ENCODE measurements at places on chromosomes 16 and 17.

DNA sequence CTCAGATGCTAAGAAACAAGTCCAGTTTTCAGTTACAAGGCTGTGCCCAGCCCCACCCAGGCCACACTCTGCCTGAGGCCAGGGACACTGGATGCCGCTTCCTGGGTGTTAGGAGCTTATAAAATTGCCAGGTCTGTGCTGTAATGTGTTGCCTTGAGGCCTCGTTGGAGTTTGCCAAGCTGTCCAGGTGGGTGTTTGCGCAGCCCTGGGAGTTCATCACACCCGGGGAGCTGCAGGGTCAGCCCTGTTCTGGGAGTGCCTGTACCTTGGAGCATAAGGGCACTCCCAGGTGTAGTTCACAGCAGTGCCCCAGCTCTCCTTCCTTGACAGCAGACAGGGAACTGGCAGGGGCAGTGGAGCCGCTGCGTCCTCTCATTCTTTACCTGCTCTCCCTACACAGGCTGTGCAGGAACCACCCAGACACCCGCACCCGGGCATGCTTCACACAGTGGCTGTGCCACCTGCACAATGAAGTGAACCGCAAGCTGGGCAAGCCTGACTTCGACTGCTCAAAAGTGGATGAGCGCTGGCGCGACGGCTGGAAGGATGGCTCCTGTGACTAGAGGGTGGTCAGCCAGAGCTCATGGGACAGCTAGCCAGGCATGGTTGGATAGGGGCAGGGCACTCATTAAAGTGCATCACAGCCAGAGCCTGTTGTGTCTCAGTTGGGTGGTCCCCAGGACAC is 1.6 kb downstream of the GFER start:
- DNase-seq = no peak

DNA sequence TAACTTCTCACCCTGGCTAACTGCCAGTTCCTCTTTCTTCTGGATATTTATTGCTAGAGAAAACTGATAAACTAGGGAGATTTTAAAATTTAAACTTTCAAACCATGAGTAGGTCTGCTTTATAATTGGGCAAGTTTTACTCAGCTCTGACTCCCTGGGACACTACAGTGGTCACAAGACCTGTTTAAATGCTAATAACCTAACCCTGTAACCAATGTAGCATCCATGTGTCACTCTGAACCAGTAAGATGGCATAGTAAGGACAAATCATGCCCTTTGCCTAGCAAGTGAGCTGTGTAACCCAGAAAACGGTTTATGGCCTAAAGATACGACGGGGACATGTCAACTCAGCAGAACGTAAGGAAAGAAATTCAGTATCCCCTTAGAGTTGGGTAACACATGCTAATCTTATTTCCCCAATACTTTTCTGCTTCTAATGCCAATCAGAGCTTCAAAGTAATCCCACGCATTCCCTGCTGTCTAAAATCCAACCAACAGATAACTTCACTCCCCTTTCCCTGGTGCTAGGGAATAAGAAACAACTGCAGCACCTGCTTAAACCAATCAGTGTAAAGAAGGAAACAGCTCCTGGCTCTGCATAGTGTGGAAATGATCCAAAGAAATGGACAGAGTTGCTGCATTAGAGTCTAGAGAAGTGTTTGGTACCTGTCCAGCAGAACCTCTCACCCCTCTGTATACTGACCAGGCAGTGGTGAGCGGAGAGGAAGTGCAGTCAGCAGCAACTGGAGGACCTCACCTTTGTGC is 85.7 kb downstream of the NCOR1 start:
- DNase-seq = no peak

DNA sequence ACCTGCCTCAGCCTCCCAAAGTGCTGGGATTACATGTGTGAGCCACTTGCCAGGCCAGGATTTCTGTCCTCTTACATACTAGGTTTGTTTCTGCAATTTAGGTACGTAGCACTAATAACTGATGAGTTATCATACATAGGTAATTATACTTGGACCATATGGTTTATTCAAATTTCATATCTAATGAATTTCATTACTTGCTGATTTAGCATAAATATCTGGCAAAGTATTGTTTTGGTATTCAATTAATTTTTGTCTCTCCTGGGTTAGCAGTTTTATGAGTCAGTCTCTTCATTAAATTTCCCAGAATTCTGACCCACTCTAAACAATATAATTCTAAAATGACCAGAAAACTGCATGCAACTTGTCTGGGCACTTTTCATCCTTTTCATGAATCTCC is 2146.5 kb downstream of the TP53TG3F start:
- DNase-seq = no peak

GRCh38 chr17:64174686-64175456 is 44.9 kb upstream of the ERN1 start:
- no peak for DNase-seq

GRCh38 chr16:77289331-77289809 is 90.2 kb downstream of the SYCE1L start:
- DNase-seq = no peak

DNA sequence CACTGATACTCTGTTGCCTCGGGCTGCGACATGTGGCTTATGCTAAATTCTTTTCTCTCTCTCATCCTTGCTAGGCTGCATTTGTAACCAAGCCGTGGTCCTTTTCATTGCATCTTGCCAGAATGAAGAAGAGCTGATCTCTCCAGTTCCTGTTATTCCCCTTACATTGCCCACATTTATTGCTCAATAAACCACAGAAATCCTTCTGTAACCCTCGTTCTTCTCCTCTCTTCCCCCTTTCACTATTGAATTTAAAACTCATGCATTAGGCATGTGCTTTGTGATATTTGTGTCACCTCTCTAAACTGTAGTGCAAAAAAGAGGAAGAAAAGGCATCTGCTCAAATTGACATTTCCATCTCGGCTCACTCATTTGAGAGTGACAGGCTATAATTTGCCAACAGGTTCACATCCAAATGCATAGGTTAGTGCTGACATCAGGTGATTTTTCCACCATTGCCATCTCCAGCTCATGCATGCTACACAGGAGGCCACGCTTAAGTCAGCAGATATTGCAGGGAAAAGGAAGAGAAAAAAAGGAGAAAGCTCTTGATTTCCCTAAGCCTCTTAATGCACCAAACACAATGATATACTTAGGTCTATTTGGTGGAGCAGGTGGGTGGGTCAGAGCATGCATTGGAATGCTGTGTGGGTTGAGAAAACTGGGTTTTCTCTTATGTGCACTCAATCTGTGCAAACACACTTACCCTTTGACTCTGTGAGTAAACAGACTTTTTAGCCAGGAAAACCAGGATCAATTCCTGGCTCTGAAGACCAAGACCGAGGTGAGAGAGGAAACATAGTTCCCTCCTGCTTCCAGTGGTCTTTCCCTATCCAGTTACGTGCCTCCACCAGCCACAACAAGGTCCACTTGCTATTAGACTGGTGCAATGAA is 642.7 kb downstream of the HS3ST4 start:
- DNase-seq = no peak

GRCh38 chr17:80649672-80650330 is 105.2 kb downstream of the RPTOR start:
- DNase-seq = peak; percentile 77

GRCh38 chr17:79054200-79054960 is 20.2 kb upstream of the ENGASE start:
- DNase-seq = no peak

DNA sequence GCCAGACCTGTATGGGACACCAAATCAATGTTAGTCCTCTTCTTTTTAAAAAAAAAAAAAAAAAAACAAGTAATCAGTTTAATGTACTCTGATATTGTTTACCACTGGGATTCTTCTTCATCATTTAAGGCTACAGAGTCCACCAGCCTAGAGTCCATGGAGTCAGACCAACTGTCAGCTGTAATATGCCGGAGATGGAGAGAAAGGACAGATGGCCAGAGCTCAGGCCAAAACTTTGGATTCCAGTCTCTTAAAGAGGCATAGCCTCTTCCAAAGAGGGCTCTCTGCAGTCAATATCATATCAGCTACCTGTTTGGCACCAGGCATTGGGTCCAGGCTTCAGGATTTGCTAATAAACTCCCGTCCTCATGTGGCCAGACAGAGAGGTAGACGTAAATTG is 469.6 kb upstream of the HSBP1 start:
- no peak for DNase-seq

DNA sequence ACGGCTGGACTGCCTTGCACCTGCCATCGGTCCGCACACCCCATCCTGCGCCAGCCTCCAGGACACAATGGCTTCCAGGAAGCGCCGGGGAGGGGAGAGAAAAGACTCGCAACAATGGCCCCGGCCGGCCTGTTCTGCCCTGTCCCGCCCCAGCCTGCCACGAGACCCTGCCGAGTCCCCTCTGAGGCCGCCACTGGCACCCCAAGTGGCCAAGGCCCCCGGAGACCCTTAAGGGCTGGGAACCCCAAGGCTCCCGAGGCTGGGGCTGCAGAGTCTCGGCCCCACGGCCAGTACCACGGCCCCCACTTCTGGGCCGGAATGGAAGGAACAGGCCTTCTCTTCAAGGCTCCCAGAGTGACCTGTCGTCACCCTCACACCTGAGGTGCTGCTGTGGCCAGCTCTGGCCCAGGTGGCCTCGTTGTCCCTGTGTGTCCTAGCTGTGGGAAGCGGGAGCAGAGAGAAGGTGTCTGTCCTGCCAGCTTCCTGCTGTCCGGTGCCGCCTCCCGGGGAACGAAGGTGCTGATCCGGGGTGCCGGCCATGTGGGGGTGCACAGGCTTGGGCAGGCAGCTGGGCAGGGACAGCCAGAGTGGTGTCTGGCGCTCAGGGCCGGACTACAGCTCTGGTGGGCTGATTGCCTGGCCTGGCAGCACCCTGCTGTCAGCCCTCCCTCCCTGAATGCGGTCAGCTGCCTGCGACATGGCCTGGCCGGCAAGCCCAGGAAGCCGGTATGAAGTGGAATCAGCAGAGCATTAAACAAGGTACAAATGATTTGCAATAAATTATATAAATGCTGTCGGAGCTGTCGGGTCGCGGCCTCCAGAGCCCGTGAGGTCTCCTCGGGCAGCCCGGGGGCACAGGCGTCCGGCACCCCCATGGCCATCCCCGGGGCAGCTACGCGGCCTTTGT is 8.2 kb upstream of the CACNA1H start:
- no peak for DNase-seq

DNA sequence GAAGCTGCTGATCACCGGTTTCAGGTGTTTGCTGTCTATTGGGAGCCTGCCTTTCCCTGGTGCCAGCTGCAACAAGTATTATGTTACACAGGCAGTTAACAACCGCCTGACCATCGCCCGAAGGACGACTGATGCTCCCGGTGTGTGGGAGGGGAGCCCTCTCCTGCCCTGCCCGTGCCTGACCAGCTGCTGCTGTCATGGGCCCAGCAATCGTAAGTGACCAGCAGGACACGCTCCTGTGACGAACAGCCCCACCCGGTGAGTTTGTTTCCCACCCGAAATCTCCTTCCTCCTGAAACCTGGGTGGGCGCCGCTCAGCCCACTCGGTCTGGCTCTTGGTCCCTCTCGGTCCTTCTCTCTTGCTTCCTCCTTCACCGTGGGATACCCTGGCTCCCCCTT is 17.9 kb upstream of the UBE2I start:
- DNase-seq = no peak

GRCh38 chr16:25747160-25747758 is 55.5 kb downstream of the HS3ST4 start:
- peak; percentile 70 for DNase-seq

GRCh38 chr16:9177861-9178260 is 86.4 kb downstream of the HAPSTR1 start:
- no peak for DNase-seq

DNA sequence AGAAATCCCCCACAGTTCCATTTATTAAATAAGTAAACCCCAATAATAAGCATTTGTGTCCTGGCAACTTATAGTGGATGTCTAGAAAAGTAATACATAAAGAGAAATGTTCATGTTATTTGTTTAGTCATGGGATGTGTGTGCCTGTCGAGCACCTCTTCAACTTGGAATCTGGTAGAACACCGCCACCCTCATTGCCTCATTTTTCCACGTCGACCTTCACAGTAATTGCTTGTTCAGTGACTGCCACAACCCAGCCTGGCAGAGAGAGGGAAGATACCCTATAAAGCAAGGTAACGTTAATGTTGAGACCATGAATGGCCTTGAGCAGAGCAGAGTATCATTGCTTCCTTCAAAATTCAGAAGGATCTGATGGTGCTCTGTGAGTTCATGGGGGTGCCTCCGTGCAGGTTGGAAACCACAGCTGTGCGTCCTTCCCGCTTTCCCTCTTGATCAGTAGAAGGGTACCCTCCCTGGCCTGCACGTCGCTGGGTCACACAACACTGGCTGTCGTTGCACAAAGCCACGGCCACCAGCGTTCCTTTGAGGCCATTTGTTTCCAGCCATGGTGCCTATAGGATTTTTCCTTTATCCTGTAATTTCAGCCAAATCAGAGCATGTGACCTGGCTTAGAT is 3.7 kb upstream of the DNASE1 start:
- DNase-seq = peak; percentile 8

DNA sequence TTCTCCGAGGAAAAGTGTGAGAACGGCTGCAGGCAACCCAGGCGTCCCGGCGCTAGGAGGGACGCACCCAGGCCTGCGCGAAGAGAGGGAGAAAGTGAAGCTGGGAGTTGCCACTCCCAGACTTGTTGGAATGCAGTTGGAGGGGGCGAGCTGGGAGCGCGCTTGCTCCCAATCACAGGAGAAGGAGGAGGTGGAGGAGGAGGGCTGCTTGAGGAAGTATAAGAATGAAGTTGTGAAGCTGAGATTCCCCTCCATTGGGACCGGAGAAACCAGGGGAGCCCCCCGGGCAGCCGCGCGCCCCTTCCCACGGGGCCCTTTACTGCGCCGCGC is at the start of gene ERBB2:
Gene ERBB2 (plus strand): TSS at position 247 of the 330 bp plus-strand sequence. CDS start 175 bp downstream, outside the sequence.
- DNase-seq = peak; percentile 73

- DNase-seq = no peak
Observed at GRCh38 chr17:55062921-55063320, 94.4 kb downstream of the STXBP4 start.

GRCh38 chr17:13426991-13427390 is 174.7 kb downstream of the HS3ST3A1 start:
- DNase-seq = no peak

- DNase-seq = no peak
Observed at GRCh38 chr16:4420505-4421105, 4.2 kb upstream of the CORO7 start.

- DNase-seq = no peak
Observed at GRCh38 chr17:39167476-39167875, 1.5 kb upstream of the ARL5C start.

DNA sequence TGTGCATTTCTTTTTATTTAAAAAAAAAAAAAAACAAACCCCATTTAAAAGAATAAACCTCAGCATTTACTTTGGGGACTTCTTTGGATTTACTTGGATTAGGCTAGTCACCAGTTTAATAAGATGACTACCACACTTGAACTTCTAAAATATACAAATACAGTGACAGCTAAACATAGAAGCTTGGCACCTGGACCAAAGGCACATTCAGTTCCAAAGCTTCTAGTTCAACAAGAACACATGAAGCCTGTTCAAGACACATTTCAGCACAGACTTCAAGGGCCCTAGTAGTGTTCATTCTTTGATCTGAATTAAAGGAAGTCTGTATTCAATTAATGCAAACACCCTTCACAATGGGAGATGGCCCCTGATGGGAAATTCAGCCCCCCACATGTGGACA is 11.6 kb upstream of the ROGDI start:
- no peak for DNase-seq

GRCh38 chr17:79272666-79273219 is 198.1 kb downstream of the ENGASE start:
- DNase-seq = no peak

GRCh38 chr17:68662479-68662878 is 61.3 kb upstream of the FAM20A start:
- DNase-seq = no peak

Measured in WTC11 (cell line).